ENCODE measurements at places on chromosomes 4 and X. TPM values are rescaled to one million over a fixed set of nuclear protein-coding genes. Genes with fewer than 3 reads are reported as not detected.

Gene VCX2
- not detected for total RNA-seq

DNA sequence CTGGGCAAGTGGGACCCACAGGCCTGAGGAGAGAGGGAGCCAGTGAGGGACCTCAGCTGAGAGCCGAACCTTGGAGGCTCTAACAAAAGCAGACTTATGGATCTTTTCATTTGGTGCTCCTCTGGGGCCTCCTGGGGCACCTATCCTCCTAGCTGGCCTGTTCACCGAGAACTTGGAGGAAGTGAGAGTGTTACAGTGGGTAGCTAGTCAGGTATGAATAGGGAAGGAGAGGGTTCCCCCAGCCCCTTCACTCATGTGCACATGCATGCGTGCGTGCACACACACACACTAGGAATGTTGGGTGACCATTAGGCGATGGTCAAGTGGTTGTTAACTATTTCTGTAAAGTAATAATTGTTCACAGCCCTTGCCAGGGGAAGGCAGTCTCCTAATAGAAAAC, 18.6 kb upstream of the TMEM185A start:
- DNase-seq = no peak

DNA sequence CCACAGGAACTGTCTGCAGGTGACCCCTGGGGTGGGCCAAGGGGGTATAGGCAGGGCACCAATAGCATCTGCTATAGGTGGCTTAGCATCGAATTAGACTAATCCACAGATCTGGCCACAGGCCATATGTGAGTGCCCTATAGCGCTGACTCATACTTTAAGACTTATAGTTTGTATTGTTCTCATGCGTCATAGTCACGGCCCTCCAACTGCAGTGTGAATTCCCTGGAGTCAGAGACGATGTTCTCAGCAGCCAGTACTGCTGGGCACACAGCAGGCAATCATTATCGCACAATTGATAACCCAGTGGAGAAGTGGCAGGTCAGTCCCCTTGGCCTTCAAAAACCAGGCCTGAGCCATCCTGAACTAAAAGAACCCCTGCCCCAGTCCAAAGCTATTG, 58.1 kb downstream of the ADGRG2 start:
- DNase-seq = peak; percentile 89

Gene APELA
- not detected for total RNA-seq

DNA sequence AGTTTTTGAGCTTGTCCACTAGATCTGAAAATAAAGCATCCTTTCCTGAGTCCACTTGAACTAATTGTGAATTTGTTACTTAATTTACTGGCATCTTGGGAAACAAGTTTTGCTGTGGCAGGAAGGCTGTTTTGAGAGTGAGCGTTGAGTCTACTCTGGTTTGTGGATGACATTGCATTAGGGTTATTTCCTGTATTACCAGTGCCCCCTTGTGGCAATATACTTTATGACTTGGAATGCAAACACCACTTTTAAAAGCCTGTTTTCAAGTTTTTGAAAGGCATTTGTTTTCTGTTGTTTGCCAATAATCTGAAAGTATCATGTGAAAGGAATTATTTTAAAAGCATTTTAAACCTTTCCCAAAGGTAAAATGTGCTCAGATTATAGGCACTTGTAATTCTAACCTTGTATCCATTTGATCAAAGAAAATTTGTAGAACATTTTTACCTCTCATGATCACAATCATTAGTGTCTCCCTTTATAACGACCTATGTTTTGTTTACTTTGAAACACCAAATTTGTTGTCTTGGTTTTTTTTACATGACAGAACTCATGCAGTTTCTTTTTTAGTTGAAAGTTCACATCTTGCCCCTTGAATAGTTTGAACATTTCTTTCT, 18.0 kb upstream of the CYP2U1 start:
- DNase-seq = peak; percentile 76

Measured in PC-3 (cell line).